ENCODE measurements at places on chromosomes 2 and 18.

GRCh38 chr2:29829841-29830240 is 91.5 kb downstream of the ALK start:
- DNase-seq, result no peak

DNA sequence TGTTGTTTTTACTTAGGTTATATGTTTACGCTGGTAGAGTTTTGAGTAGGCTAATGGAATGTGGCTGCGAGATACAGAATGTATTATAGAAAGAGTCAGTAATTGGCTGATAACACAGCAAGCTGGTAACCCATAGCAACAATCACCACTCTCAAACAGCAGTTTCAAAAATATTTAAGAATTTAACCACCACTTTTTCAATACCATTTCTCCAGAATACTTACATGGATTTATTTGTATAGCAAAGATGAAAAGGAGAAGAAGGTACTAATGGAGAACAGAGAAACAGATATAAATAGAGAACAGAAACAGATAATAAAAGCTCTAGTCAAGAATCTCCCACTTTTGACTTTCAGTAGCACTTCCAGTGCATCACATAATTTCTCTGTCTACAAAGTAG is 188.3 kb upstream of the SLC39A10 start:
- DNase-seq, result no peak

- DNase-seq, result no peak
These were observed 101.9 kb downstream of the DNER start for GRCh38 chr2:229612384-229612971.

GRCh38 chr2:203451689-203452088 is 83.4 kb downstream of the RAPH1 start:
- DNase-seq, result no peak

DNA sequence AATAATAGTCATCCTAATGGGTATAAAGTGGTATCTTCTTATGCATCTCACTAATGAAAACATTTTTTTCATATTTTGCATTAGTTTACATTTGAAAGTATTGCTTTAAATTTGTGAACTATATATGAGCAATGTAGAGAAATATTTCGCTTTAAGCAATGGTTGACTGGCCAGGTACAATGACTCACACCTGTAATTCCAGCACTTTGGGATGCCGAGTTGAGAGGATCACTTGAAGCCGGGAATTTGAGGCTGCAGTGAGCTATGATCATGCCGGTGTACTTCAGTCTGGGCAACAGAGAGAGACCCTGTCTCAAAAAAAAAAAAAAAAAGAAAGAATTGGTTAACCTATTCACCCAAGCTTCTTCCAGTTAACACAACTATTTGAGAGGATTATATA is 15.1 kb downstream of the ZCCHC2 start:
- DNase-seq, result no peak

- peak; percentile 11 for DNase-seq
These were observed 1604.8 kb upstream of the ZEB2 start for GRCh38 chr2:146124741-146125140.

GRCh38 chr2:45860136-45861121 is 209.0 kb downstream of the PRKCE start:
- DNase-seq, result no peak

All from AG04450 (cell line).